ENCODE measurements at places on chromosomes 7 and 10.

- no peak for DNase-seq
Observed at GRCh38 chr7:124688991-124689390, 76.6 kb downstream of the GPR37 start.

DNA sequence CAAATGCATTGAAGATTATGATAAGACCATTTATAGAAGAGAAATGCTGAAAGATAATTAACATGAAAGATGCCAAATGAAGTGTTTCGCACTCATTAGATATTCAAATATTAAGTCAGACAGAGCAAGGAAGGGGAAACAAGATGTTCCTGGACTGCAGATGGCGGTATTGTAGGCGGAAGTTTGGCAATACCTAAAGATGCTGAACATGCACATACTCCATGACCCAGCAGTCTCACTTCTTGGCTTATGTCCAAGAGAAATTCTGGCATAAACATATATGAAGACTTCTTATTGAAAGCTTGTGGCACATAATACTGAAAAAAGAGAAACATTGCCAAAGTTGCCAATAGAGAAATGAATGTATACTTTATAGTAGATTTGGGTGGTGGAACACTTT is 325.4 kb upstream of the SEMA3C start:
- no peak for DNase-seq

- DNase-seq: no peak
Observed at GRCh38 chr7:86592185-86592584, 51.5 kb upstream of the GRM3 start.

DNA sequence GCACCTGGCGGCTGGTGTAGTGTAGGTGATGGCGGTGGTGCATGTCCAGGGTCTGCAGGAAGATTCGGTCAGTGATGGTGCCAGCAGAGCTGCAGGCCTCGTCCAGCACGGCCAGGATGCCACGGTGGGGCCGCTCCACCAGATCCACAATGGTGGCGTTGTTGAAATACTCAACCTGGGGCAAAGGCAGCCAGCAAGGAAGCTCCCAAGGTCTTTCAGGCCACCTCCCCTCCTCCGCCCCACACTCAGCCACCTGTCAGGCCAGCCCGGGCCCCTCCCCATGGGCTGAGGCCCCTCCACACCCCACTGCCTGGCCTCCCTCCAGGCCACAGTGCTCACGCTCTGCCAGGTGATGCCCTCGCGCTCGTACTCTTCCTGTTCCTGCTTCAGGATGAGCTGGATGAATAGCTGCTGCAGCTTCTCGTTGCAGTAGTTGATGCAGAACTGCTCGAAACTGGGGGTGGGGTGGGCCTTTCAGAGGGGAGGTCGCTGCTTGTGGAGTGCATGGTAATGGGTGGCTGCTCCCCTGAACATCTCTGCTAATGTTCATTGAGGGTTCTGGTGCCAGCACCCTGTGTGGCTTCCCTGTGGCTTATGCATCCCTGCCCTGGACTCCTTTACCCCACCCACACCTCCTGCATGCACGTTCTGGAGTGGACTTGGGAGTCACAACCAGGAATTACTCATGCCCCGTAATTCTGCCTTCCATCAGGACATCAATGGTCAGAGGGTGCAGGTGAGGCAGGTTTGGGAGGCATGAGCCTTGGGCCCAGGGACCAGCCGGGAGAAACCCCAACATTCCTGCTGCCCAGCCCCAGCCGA is 8.9 kb downstream of the MYO1G start:
- DNase-seq: no peak

DNA sequence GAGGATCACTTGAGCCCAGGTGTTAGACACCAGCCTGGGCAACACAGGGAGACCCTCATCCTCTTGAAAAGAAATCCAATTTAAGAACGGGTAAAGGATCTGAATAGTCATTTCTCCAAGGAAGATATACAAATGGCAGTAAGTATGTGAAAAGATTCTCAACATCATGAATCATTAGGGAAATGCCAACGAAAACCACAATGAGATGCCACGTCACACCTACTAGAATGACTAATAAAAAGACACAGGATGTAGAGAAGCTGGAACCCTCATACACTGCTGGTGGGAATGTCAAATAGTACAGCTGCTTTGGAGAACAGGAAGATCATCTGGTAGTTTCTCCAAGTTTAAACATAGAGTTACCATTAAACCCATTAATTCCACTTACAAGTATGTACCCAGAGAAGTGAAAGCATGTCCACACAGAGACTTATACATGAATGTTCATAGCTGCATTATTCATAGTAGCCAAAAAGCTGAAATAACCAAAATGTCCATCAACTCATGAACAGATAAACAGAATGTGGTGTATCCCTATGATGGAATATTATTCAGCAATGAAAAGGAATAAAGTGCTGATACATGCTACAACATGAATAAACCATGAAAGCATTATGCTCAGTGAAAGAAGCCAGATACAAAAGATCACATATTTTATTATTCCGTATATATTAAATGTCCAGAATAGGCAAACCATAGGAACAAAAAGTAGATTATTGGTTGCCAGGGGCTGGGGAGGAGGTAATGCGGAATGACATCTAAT is 13.1 kb upstream of the ZMIZ2 start:
- peak; percentile 42 for DNase-seq

GRCh38 chr10:95422233-95422632 is 131.4 kb upstream of the PDLIM1 start:
- DNase-seq: no peak

- no peak for DNase-seq
Observed at GRCh38 chr10:73876157-73876556, 1.8 kb upstream of the CAMK2G start.

DNA sequence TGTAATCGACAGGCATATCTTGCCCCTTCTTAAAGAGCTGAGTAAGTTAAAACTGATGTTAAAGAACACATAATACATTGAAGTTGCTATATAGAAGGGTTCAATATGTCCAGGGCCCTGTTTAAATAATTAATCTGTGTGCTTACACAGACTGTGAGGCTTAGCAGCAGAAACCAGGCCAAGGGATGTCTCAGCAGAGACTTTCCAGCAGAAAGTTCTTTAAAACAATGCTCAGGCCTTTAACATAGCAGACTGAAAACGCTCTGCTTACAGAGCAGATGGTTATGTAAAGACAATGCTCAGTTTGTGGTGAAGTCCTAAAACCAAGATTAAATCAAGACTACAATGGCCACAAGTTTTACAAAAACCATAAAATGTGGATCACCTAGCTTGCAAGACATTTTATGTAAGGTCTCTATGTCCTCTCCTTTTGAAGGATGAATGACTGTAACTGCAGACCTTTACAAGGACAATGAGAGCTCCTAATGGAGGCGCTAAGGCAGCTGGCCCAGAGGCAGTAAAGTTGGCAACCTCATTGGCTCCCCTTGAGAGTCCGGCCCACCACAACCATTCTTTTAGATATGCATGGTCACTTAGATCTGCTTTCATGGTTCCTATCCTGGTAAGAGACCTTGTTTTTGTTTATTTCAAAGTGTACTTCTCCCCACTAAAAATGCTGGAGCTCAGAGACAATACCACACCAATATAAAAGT is 56.3 kb downstream of the FZD1 start:
- no peak for DNase-seq

DNA sequence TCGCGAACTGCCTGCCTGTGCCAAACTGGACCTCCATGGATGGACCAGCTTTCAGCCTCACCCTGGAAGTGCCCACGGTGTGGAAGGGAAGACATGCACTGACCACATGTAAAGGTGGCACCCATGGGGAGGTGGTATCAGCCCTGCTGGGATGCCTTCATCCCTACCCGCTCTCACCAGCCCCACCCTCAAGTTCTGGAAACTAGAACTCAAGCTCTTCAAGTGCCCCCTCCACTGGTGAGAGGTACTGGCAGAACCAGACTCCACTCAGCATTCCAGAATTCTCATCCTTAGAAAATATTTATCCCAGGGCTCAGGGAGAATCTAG is 5.9 kb downstream of the ZNF488 start:
- no peak for DNase-seq

GRCh38 chr7:111132833-111133232 is 41.9 kb downstream of the LRRN3 start:
- DNase-seq: no peak
